ENCODE measurements at places on chromosomes 6 and 20. TPM values are rescaled to one million over a fixed set of nuclear protein-coding genes. Genes with fewer than 3 reads are reported as not detected.
A peak's percentile ranks its signal among the peaks of the same experiment; 100 is the strongest.

GRCh38 chr6:42136508-42137193 lies 5.8 kb downstream of the C6orf132 start:
- DNase-seq = peak; percentile 36

DNA sequence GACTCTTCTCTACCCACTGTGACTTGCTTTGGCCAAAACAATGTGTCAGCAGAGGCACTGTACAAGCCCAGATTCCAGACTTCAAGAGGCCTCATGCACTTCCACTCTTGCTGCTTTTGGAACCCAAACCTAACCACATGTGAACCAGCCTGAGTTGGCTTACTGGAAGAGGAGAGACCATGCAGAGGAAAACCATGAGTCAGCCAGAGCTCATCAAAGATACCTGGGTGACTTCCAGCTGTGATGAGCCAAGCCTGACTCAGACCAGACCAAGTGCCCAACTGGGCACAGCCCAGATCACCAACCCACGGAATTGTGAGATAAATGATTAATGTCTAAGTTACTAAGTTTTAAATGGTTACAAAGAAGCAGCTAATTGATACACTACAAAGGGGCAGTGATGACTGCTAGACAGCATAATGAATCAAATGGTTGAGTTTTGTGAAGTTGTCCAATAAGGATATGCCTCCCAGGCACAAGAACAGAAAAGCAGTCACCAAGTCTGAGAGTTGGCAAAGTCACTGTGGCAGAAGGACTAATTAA lies 16.2 kb upstream of the BEND6 start:
- no peak for DNase-seq

GRCh38 chr6:2918936-2919335 lies 15.8 kb upstream of the SERPINB9 start:
- no peak for DNase-seq

DNA sequence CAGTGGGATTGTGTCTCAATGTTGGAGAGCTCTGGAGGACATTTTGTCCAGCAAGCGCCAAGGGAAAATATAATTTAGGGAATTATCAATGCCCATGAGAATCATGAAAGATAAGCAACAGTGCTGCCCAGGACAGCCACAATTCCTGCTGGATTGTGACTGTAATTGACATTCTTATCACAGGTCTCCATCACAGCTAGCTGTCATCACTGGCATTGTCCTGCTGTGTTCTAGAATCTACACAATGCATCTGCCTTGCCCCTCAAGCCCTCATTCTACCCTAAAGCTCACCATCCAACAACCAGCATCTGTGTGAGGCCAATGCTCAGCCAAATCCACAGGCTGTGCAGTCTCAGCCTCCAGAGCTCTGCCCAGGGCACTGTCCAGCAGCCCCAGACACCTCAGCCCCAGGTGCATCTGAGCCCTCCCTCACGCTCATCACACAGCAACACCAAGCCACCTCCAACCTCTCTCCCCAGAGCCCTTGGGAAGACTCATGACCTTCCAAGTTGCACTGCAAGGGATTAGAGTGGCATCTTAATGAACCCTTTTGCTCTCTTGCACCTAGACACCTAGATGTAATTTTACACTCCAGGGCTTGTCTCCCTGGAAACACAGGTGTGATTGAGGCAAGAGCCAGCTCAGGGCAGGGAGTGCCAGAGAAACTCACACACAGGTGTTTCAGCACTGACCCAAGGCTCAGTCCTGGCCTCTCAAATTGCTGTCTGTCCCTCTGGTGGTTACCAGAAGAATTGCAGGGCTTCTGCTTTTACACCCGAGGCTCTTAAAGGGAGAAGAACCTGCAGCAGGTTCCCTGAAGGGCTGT lies 85.2 kb upstream of the PHACTR3 start:
- peak; percentile 34 for DNase-seq

The LCA5 gene
- polyA plus RNA-seq = 8.5 TPM

The IMPG1 gene
- polyA plus RNA-seq = 1.7 TPM

DNA sequence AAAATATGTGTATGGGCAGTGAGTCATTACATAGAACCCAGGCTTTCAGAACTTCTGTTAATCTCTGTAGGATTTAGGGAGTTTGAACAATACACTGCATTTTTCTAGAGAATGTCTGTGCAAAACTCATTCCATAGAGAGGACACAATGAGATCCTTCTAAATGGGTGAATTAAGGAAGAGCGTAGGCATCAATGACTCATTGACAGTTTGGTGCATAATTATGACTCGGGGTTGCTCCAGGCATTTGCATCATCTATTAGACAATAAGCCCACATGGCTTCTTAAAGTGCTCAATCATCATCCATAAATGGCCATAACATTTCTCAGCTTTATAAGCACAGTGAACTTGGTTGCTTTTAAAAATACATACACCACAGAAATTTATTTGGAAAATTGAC lies 625.5 kb downstream of the CDH26 start:
- DNase-seq = no peak

The APMAP gene
- polyA plus RNA-seq = 93.9 TPM

GRCh38 chr6:137000825-137001224 lies 43.9 kb downstream of the IL20RA start:
- no peak for DNase-seq

The SLC32A1 gene
- 2.1 TPM for polyA plus RNA-seq

DNA sequence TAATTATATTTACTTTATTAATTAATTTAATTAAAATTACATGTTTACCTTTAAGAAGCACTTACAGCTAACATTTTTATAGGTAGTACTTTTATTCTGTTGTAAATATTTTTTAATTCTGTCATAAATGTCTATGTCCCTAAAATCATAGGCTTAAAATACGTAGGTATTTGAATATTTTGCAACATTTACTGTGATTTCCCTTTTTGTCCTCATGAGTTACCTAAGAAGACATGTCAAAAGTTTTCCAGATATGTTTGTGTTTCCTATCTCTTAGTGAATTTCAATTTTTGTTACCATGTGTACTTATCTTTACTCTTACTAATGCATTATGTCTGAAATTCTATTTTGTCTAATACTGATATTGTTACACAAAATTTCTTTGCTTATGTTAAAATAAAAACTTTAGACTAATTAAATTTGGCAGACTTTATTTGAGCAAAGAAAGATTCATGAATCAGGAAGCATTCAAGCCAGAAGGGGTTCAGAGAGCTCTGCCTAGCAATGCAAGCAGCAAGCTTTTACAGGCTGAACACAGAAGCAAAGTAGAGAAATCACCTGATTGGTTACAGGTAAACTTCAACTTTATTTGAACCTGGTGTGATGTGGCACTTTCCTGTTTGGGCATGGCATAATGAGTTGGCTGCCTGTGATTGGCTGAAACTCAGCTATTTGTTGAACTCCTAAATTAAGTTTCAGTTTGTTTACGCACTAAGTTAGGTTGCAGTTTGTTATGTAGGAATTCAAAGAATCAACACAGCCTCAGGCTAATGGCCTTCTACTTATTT lies 123.2 kb upstream of the TMEM170B start:
- DNase-seq = no peak

DNA sequence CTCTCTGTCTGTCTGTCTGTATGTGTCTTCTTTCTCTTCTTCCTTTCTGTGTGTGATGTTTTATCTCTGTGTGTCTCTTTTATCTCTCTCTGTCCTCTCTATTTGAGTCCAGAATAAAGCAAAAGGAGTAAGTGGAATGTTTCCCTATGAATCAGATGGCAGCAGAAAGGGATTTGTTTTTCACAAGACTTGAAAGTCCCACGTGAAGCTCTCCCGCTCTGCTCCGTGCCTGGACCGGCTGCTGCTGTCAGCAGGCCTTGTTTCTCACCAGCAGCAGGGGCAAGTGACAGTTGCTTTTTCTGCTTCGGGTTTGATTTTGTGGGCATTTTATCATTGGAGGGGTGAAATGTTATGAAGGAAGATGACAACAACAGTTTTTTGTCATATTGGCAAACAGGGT lies 212.7 kb downstream of the PACRG start:
- no peak for DNase-seq

The IER3 gene
- 21.0 TPM for polyA plus RNA-seq

DNA sequence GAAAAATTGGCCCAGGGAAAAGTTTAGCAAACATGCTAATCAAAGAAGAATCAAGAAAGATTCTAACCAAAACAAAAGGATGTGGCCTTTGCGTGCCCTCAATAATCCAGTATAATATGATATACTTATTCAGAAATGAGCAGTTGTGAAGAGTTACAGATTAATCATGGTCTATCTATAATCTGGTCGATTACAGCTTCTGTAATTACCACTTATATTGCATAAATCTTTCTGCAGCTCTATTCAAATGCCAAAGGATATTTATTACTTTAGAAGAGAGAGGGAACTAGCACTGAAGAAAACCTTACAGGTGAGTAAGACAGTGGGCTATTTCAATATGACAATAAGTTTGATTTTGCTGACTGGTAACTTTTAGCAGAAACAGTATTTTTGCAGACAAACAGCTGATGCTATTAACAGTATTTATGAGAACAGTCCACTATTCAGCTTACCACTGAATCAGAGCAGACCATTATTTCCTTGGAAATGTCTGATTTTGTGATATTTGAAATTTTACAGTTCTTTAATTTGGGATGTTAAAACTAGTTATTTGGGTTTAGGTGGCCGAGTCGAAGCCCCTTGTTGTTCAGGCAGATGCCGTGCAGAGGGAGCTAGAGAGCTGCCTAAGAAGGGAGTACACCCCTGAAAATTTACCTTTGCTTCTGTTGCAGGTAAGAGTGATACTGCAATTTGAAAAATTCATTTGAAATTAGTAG lies 92.2 kb downstream of the CEP57L1 start:
- DNase-seq = peak; percentile 39

DNA sequence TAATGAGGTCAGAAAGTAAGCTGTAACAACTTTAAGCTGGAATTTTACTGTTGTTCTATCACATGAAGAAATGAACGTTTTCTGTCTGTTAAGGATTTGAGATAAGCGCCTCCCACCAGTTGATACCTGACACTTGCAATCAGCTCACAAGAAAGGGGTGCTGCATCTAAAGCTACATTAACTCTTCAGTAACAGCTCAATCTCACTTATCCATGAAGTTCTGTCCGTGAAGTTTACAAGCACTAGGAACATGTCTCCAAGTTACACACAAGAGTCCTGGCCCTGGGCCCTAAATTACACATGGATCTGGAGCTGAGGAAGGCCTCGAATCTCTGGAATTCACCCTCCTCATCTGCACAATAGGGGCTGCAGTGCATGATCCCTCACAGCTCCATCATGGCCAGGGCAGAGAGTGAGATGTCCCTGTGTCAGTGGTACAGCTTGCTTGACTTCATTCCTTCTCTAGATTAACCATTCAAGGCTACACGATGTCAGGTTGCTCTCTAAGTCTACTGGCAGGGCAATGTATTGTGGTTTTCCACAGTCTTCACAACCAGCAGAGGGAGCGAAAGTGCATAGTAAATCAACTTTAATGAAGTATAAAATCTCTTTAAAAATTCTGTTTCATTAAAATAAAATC lies 182.4 kb upstream of the MCHR2 start:
- peak; percentile 47 for DNase-seq

GRCh38 chr6:27836783-27837624 lies 75.2 kb downstream of the OR2B2 start:
- peak; percentile 92 for DNase-seq

- DNase-seq = no peak
Measured at GRCh38 chr6:160427312-160428068, 79.3 kb downstream of the SLC22A3 start.

- DNase-seq = no peak
Measured at GRCh38 chr20:9628589-9628988, 114.2 kb downstream of the LAMP5 start.

- no peak for DNase-seq
Measured at GRCh38 chr20:32784369-32785080, 22.3 kb downstream of the DNMT3B start.

GRCh38 chr20:56764671-56765070 lies 135.6 kb downstream of the TFAP2C start:
- DNase-seq = no peak

GRCh38 chr20:59482351-59483187 lies 121.8 kb upstream of the PHACTR3 start:
- DNase-seq = no peak

- no peak for DNase-seq
Measured at GRCh38 chr20:49762940-49763766, 49.5 kb upstream of the B4GALT5 start.

GRCh38 chr6:6057442-6058053 lies 50.8 kb upstream of the NRN1 start:
- peak; percentile 52 for DNase-seq

GRCh38 chr6:63882208-63882607 lies 246.6 kb downstream of the PHF3 start:
- DNase-seq = no peak
